ENCODE measurements at places on chromosomes 12 and 14.

- DNase-seq = peak; percentile 93
These were observed 16.7 kb downstream of the COPZ1 start for GRCh38 chr12:54341378-54342300.

GRCh38 chr12:51942501-51943000 lies 8.9 kb upstream of the ACVR1B start:
- no peak for DNase-seq

DNA sequence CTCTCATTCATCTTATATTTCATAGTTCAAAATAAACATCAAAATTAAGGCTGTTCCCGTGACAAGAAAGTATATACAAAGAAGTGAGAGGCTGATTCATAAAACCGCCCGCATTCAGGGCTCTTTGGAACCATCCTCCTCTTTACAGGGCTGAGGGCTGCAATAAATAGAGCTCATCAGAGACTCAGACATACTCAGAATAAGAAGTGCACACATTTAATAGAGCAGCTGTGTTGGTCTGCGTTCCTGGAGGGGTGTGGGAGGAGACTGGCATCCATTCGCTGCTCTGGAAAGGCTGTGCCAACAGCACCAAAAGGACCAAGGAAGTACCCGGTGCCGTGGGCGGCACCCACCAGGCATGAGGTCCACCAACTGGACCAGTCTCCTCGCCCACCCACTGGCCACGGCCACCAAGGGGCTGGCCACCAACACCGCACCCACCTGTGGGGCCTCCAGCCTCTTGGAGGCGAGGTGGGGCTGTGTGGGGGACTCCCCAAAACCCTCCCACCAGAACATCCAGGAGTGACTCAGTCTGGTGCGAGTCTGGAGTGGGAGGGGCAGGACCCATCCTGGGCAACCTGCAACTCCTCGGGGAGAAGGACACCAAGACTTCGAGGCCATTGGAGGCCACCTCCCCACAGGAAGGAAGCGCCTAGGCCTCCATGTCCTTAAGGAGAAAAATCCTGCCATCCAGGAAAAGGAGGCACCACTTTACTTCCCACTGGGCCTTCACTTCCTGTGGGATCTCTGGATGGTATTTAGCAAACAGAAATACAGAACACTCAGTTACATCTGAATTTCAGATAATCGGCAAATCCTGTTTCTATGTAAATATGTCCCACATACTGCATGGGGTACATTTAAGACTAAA lies 32.7 kb downstream of the VCPKMT start:
- DNase-seq = no peak

GRCh38 chr12:110906516-110906915 lies 13.9 kb downstream of the MYL2 start:
- DNase-seq = no peak

DNA sequence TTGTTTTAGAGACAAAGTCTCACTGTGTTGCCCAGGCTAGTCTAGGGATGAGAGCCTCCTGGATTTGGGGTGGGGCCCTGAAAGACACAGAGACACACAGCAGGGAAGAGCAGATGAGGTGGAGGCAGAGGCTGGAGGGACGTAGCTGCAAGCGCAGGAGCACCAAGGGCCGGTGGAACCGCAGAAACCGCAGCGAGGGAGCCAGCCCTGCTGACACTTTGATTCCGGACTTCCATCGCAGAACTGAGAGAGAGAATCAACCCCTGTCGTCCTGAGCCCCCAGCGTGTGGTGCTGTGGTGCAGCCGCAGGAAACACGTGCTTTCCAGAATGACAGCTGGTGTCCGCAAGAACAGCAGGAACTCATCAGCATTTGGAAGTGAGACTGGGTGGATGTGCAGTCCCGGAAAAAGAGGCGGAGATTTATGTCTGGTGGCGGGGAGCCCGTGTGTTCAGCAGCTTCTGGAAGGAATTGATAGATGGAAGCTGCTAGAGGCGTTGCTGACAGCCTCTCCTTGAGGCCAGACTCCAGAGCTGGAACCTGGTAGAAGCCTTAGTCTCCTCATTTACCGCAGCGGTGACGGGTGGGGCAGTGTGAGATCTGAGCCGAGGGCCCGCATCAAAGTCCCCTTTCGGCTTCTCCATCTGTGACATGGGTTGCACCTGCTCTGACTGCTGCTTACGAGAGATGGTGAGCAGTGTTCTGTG lies 21.9 kb upstream of the KLC1 start:
- peak; percentile 83 for DNase-seq

GRCh38 chr12:57610554-57611107 lies 604 bp upstream of the ARHGEF25 start:
- peak; percentile 63 for DNase-seq

GRCh38 chr12:76539727-76540126 lies 19.8 kb downstream of the OSBPL8 start:
- DNase-seq = no peak

DNA sequence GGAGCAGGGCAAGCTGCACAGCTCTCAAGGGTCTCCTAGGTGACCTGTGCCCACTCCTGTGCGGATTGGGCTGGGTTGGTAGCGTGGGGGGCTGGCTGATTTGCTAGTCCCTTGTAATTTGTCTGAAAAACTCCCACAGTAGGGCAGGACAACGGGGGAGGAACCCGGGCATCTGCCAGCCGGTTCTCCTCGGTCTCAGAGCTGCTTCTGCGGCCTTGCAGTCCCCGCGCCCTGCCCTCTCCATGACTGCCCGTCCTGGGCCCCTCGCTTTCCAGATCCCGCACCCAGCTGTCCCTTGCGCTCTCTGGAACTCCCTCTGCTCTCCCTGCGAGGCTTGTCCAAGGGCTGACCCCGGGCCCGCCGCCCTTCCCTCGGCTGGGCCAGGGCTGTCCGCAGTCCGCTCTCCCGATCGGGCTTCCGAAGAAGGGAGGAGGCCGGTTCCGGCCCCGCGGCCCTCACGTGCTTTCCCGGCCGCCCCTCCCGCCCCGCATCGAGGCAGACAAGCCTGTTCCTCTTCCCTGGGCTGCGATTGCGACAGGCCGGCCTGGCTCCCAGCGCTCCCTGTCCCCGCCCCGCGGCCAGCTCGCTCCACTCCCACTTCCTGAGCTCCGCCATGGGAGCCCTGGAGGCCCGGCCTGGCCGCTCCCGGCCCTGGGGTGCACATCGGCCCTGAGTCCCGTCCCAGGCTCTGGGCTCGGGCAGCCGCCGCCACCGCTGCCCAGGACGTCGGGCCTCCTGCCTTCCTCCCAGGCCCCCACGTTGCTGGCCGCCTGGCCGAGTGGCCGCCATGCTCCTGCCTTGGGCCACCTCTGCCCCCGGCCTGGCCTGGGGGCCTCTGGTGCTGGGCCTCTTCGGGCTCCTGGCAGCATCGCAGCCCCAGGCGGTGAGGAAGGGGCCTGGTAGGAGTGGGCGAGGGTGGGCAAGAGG lies at the start of gene LTBR:
LTBR (plus strand) TSS at position 591 of the 927 bp plus-strand sequence; CDS start at position 788, 197 bp downstream.
- no peak for DNase-seq

DNA sequence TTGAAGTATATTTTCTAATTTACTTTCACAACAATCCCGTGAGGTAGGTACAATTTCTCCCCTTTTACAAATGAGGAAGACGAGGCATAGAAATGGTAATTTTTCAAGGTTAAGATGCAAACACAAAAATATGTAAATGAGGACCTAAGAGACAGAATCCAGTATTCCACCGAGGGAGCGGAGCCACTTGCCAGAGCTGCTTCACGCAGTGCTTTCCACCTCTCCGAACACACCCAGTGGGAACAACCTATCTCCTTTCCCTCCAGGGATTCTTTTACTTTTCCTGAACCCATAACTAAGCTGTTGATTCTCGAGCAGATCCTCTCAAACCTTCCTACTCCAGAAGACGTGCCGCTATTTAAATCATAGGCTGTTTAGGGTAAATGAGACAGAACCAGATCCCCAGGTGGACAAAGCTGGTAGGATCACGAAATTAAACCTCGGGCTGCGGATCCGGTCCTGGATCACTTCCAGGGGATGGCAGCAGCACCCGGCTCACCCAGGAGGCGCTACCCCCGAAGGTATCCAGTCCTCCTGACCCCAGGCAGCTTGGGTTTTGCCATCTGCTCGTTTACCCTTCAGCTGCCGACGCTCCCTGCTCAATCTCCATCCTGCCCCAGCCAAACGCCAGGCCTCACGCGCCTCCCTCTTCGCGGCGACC lies 1.5 kb downstream of the DDHD1 start:
- DNase-seq = peak; percentile 67

DNA sequence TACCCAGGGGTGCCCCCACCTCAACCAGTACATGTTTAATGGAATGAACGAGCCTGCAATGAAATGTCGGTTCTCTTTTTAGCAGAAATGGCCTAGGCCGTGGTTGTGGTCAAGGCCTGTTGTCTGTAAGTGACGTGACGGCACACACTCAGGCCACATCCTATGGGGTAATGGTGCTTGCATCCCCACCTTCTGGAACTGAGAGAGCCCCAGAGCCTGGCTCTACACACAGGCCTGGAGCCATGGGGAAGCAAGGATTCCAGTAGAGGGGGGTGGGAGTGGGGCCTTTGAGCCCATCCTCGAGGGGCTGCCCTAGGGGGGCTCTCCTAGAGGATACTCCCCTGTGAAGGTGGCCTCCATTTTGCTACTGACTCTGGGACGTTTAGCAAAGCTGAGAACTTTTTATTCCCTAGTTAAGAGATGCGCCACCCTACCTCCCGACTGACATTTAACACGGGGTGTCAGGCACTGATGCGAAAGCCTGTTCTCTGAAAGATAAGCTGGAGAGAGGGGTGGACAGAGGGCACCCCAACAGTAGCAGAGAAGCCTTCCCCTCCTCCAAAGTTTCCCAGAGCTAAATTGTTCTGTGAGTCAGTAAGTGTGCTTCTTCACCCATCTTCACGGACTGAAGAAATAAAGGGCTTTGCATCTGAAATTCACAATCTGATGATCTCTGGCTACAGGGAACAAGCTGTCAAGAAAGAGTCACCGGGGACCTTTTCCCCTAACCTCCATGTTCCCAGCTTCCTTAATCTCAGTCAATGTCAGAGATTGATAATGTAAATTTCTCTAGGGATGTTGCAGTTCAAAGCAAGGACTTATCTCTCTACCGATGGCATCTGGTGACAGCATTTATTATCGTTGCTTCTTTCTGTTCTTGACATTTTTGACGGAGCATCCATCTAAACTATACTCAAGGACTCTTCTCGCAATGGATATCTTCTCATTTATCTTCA lies 6.8 kb downstream of the RIN3 start:
- DNase-seq = no peak

- DNase-seq = no peak
These were observed 262.6 kb upstream of the TMTC1 start for GRCh38 chr12:30046376-30046775.

- no peak for DNase-seq
These were observed 9.5 kb downstream of the BTG1 start for GRCh38 chr12:92136026-92136730.

- DNase-seq = peak; percentile 50
These were observed 15.0 kb downstream of the GXYLT1 start for GRCh38 chr12:42129595-42130204.

DNA sequence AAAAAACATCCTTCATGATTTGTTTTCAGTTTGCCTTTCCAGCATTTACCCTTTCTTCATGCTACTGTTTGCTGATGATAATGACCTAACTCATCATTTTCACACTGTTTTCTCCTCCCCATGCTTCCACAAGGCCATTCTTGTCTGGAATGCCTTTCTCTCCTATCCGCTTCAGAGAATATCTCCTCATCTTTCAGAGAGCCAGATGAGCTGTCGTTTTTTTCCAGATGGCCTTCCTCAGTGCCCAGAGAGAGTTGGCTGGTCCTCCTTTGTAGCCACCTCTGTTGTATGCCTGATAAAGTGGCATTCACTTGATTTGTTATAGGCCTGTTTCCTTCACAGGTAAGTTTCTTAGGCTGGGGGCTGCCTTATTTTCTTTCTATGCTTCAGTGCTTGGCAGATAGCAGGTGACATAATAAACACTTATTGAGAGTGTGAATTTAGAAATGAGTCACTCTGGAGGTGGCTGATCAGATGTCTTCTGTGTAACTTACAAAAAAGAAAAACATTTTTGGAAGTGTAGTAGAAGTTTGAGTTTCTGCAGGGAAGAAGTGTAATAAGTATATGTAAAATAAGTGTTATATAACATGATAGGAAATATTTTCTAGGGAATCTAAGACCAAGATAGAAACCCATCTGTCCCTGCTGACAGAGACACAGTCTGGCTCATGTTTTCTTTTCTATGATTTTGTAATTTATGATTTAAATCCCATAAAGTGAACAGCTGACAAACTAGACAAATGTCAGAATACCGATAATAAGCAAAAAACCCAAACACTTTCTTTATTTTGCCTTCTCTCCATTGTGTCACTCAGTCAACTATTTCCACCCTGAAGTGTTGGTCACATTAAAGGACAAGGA lies 174.5 kb downstream of the DACT1 start:
- no peak for DNase-seq

DNA sequence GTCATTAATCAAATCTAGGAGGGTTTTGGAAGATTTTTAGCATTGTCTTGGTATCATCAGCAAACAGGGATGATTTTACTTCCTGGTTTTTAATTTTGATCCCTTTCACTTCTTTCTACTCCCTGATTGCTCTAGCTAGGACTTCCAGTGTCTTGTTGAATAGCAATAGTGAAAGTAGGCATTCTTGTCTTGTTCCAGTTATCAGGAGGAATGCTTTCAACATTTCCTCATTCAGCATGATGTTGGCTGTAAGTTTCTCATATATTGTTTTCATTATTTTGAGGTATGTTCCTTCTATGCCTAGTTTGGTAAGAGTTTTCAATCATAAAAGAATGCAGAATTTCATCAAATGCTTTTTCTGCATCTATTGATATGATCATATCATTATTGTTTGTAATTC lies 244.2 kb upstream of the CLEC14A start:
- DNase-seq = no peak

DNA sequence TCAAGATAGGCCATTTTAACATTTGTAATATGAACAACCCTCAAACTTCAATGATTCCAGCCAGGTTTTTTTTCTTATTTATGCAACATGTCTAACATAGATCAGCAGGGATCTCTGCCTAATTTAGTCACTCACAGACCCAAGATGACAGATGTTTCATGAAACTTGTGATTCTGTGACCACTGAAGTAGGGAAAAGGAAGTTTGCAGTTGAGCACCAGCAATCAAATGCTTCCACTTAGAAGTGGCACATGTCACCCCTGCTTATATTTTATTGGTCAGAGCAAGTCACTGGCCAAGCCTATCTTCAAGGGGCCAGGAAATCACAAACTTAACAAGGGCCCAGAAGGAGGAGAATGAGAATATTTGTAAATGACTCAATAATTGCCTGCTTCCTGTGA lies 150.6 kb downstream of the BCAT1 start:
- DNase-seq = no peak

- DNase-seq = peak; percentile 98
These were observed 40.9 kb downstream of the CCDC85C start for GRCh38 chr14:99562856-99563748.

GRCh38 chr12:54132976-54133771 lies 55.6 kb downstream of the SMUG1 start:
- DNase-seq = no peak

DNA sequence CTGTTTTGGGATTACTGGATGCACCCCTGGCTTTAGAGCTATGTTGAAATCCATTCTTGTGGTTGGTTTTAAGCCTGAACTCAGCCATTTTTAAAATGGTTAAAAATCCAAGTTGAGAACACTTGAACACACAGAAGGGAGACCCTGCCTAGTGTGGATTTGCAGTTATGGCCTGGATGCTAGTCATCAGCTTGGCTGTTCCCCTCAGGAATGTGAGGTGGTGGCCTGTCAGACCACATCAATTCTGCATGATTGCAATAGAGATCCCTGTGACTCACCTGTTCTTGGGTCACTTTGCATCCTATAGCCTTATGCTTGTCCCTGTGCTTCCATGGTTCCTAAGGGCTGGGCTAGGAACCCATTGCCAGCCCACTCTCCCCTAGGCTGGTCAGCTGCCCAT lies 454.1 kb downstream of the ATP23 start:
- DNase-seq = no peak

Measured in WERI-Rb-1 (cell line).